ENCODE measurements at places on chromosomes 6 and 20. TPM values are rescaled to one million over a fixed set of nuclear protein-coding genes. Genes with fewer than 3 reads are reported as not detected.

The TREM2 gene
- not detected for total RNA-seq

- H3K27ac ChIP-seq, result no peak overlapping the region
- peaks cover 10% of the 10 kb centered on the region for H3K4me1 ChIP-seq
- no peak for DNase-seq
- no peak overlapping the region for H3K4me3 ChIP-seq
Measured at GRCh38 chr6:139282684-139283083, 9.1 kb downstream of the TXLNB start.

The CNKSR3 gene
- total RNA-seq, result 0.17 TPM

The ABHD12 gene
- total RNA-seq, result 16.5 TPM

- no peaks in the 10 kb centered on the region for H3K27me3 ChIP-seq
- H3K36me3 ChIP-seq, result no peaks in the 10 kb centered on the region
- peaks cover 18% of the 10 kb centered on the region for H3K4me1 ChIP-seq
- H3K27ac ChIP-seq, result no peak overlapping the region
- DNase-seq, result no peak
Measured at GRCh38 chr20:53711333-53712211, 117.9 kb upstream of the ZNF217 start.

GRCh38 chr20:63011798-63012197 lies 5.0 kb upstream of the BHLHE23 start:
- no peak overlapping the region for H3K4me3 ChIP-seq
- H3K27me3 ChIP-seq, result peaks cover 16% of the 10 kb centered on the region
- H3K4me1 ChIP-seq, result peaks cover 11% of the 10 kb centered on the region
- no peaks in the 10 kb centered on the region for H3K36me3 ChIP-seq
